ENCODE measurements at places on chromosomes 11 and 22. TPM values are rescaled to one million over a fixed set of nuclear protein-coding genes. Genes with fewer than 3 reads are reported as not detected.
A peak's percentile ranks its signal among the peaks of the same experiment; 100 is the strongest.

DNA sequence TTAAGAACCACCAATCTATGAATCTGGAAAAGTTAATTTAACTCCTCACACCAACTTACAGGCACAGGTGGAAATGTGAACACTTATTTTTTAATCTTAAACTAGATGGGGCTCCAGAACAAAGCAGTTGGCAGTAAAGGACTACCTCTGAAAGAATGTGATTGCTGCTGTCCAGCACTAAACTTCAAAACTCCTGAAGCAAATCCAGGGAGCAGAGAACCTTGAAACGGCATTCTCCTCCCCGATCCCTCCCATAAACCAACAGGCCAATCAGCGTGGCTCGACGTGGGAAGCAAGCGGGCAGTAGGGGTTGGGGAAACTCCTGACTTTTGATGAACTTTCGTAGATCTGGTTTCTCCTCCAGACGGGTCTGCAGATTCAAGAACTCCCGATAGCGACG, 5.0 kb downstream of the SNX19 start:
- peaks cover 59% of the 10 kb centered on the region for H3K4me1 ChIP-seq
- DNase-seq, result no peak
- H3K27ac ChIP-seq, result no peak overlapping the region
- H3K36me3 ChIP-seq, result peaks cover 78% of the 10 kb centered on the region

DNA sequence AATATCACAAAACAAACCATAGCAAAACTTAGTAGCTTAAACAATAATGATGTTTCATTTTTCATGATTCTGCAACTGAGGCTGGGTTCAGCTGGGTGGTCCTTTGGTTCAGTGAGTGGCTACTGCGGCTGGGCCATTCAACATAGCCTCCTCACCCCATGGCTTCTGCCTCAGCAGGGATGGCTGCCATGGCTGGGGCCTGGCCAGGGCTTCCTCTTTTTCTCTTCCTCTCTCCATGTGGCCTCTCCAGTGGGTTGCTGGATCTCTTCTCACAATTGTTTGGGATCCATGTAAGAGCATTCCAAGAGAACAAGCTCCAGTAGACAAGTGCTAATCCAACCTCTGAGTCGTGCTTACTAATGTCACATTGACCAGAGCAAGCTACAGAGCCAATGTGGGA, 248.6 kb upstream of the PLET1 start:
- peaks cover 11% of the 10 kb centered on the region for H3K27me3 ChIP-seq
- H3K4me1 ChIP-seq, result peaks cover 21% of the 10 kb centered on the region
- DNase-seq, result no peak
- H3K4me3 ChIP-seq, result no peak overlapping the region
- no peaks in the 10 kb centered on the region for H3K36me3 ChIP-seq

- peaks cover 4% of the 10 kb centered on the region for H3K27me3 ChIP-seq
- H3K4me3 ChIP-seq, result no peak overlapping the region
- no peak overlapping the region for H3K27ac ChIP-seq
- H3K36me3 ChIP-seq, result peaks cover 34% of the 10 kb centered on the region
These were observed 29.5 kb downstream of the TREH start for GRCh38 chr11:118649941-118650340.

DNA sequence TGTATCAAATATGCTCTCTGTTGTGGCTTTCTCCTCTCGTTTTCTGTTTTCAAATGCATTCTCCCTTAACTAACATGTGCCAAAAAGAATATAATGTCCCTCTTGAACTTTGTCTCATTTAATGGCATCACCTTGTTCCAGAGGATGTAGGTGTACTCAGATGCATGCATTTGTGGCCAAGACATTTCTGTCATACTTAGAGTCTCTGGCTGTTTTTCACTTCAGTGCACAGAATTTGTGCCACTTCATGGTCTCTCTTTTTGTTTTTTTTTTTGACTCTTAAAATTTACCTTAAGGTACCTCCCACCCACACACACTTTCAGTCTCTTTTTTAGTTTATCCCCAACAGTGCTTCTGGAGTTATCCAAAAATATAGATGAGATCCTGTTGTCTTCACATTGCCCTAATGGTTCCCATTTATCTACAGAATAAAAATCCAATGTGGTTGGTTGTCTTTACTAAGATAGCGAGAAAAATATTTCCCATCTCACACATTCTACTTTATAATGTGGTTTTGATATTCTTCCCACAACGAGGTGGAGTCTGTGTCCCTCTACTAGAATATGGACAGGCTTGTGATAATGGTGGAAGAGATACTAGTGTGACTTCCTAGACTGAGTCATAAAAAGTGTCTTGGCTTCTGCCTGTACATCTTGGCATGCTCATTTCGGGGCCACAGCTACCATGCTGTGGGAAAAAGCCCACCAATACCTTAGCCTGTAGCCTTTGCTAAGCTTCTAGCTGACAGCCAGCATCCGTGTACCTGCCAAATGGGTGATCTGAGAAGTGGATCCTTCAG, 125.8 kb downstream of the DDX10 start:
- H3K27ac ChIP-seq, result no peak overlapping the region
- no peak for DNase-seq
- H3K4me1 ChIP-seq, result peaks cover 45% of the 10 kb centered on the region
- no peak overlapping the region for H3K4me3 ChIP-seq

GRCh38 chr11:34165786-34166555, 60.5 kb downstream of the NAT10 start:
- no peak overlapping the region for H3K4me3 ChIP-seq
- H3K4me1 ChIP-seq, result peaks cover 9% of the 10 kb centered on the region
- peaks cover 8% of the 10 kb centered on the region for H3K27me3 ChIP-seq
- H3K36me3 ChIP-seq, result peaks cover 9% of the 10 kb centered on the region
- no peak overlapping the region for H3K27ac ChIP-seq

GRCh38 chr22:46964773-46965550, 202.5 kb downstream of the TBC1D22A start:
- H3K27me3 ChIP-seq, result no peaks in the 10 kb centered on the region
- no peak overlapping the region for H3K4me3 ChIP-seq
- H3K36me3 ChIP-seq, result peaks cover 4% of the 10 kb centered on the region
- H3K27ac ChIP-seq, result no peak overlapping the region
- H3K4me1 ChIP-seq, result peaks cover 5% of the 10 kb centered on the region
- DNase-seq, result no peak

DNA sequence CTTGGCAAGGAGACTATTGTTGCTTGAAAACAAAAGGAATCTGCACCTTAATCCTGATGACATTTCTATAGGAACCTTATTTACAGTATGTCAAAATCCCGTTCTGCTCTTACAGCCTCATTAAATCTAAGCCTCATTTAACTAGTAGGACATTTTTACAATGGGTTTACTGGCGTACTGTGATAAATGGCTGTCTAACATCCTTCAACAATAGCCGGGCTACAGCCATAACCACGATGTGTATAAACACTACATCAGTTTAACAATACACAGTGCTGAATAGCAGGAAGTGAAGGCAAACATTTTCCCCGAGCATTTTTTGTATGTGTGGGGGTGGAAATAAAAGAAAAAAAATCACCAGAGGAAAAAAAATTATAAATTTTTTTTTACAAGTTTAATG, 131.2 kb downstream of the ARL14EP start:
- no peaks in the 10 kb centered on the region for H3K4me1 ChIP-seq
- no peak for DNase-seq
- peaks cover 2% of the 10 kb centered on the region for H3K27me3 ChIP-seq
- no peaks in the 10 kb centered on the region for H3K36me3 ChIP-seq
- H3K27ac ChIP-seq, result no peak overlapping the region
- H3K4me3 ChIP-seq, result no peak overlapping the region

Gene PGR
- not detected for total RNA-seq

DNA sequence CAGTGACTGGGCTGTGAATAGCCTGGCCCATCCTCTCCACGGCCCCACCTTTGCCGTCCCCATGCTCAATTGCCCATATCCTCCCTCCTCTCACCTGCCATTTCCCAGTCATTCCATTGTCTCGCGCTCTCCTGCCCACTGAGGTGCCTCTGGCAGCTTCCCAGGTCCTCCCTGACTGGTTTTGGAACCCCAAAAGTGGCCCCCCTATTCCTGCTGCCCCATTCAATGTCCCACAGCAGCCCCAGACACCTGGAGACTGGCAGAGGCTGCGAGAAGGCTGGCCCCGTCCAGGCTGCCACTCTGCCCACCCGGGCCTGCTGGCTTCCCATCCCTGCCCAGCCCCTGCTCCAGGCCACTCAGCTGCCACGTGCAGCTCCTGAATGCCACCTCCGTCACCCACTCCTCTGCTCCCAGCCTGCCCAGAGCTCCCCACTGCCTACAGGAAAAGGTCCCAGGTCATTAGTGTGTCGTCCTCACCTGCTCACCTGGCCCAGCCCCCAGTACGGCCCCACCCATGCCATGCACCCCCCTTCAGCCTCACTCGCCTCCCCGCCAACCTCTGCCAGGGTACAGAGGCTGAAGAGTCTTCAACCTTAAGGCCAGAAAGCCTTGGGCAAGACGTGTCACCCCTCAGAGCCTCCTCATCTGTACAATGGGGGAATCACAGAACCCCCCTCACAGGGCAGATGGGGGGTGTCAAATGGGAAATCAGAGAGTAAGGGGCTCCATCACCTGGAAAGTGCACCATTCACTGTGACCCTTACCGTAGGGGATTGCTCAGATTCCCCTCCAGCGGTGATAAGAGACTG, 37.5 kb downstream of the KCNJ4 start:
- H3K4me1 ChIP-seq, result no peaks in the 10 kb centered on the region
- DNase-seq, result no peak
- H3K27me3 ChIP-seq, result peaks cover 21% of the 10 kb centered on the region
- H3K36me3 ChIP-seq, result no peaks in the 10 kb centered on the region

Gene ZNF70
- total RNA-seq, result 6.0 TPM

Gene GTSE1
- 12.4 TPM for total RNA-seq

Gene MS4A6A
- total RNA-seq, result not detected

DNA sequence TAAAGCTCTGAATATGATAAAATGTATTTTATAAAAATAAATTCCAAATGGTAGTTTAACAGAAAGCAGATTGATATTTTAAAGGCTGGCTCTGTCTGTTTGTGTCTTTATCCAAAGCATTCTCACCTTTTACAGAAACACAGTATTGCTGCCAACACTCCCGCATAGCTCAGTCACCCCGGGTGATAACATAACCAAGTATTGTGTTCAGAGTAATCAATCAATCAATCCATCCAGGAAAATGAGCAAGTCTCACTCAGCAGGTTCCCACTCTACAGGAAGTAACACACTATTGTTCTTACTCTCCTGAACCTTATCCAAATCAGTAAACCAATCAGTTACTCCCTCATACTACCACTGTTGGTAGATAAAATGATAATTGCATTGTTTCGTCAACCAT, 203.4 kb downstream of the LRRC4C start:
- H3K4me1 ChIP-seq, result no peaks in the 10 kb centered on the region
- no peak overlapping the region for H3K4me3 ChIP-seq
- no peaks in the 10 kb centered on the region for H3K36me3 ChIP-seq
- H3K27ac ChIP-seq, result no peak overlapping the region

DNA sequence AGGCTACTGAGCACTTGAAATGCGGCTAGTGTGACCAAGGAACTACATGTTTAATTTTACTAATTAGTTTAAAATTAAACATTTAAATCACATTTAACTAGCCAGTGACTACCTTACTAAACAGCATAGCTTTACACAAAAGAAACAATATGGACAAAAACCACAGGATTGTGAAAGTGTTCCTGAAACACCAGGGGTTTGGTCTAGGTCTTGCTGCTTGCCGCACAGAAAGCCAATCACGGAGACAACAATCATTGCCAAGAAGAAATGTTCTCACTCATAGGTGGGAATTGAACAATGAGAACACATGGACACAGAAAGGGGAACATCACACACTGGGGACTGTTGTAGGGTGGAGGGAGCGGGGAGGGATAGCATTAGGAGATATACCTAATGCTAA, 309.5 kb downstream of the C11orf87 start:
- no peak for DNase-seq
- H3K4me1 ChIP-seq, result no peaks in the 10 kb centered on the region
- H3K4me3 ChIP-seq, result no peak overlapping the region
- no peak overlapping the region for H3K27ac ChIP-seq
- H3K27me3 ChIP-seq, result no peaks in the 10 kb centered on the region

Gene C11orf16
- not detected for total RNA-seq

GRCh38 chr11:56968524-56968923, 20.2 kb upstream of the OR5AK2 start:
- no peaks in the 10 kb centered on the region for H3K36me3 ChIP-seq
- no peaks in the 10 kb centered on the region for H3K4me1 ChIP-seq
- H3K27me3 ChIP-seq, result no peaks in the 10 kb centered on the region

DNA sequence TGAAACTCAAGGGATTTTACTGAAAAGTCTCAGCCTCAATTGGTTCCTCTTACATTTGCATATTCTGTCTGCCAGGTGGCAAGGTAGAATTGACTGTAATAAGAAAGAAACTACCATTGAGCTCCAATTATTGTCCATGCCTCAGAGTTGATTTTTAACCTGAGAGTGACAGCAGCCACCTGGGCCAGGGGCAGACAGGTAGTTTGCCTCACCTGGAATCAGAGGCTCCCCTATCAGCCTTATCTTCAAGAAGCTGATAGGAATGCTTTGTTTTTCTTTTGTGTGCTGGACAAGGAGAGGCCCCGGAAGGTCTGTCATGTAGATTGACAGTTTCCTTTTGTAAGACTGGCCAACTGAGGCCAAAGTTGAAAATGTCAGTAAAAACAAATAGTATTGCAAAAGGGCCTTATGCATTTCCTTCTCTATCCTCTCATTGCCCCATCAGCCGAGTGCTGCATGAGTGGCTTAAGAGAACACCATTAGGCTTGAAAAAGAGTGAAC, 34.1 kb downstream of the CD44 start:
- peak overlapping the region; percentile 34 for H3K4me3 ChIP-seq
- H3K27ac ChIP-seq, result peak overlapping the region; percentile 99
- peaks cover 96% of the 10 kb centered on the region for H3K4me1 ChIP-seq
- H3K27me3 ChIP-seq, result peaks cover 20% of the 10 kb centered on the region

- H3K4me1 ChIP-seq, result peaks cover 6% of the 10 kb centered on the region
- no peak overlapping the region for H3K27ac ChIP-seq
- no peak overlapping the region for H3K4me3 ChIP-seq
- H3K36me3 ChIP-seq, result no peaks in the 10 kb centered on the region
These were observed 39.4 kb upstream of the DDI1 start for GRCh38 chr11:103997082-103997481.

- DNase-seq, result no peak
- no peak overlapping the region for H3K4me3 ChIP-seq
- H3K27me3 ChIP-seq, result no peaks in the 10 kb centered on the region
- H3K4me1 ChIP-seq, result no peaks in the 10 kb centered on the region
These were observed 76.3 kb downstream of the MORC2 start for GRCh38 chr22:30892286-30892685.

DNA sequence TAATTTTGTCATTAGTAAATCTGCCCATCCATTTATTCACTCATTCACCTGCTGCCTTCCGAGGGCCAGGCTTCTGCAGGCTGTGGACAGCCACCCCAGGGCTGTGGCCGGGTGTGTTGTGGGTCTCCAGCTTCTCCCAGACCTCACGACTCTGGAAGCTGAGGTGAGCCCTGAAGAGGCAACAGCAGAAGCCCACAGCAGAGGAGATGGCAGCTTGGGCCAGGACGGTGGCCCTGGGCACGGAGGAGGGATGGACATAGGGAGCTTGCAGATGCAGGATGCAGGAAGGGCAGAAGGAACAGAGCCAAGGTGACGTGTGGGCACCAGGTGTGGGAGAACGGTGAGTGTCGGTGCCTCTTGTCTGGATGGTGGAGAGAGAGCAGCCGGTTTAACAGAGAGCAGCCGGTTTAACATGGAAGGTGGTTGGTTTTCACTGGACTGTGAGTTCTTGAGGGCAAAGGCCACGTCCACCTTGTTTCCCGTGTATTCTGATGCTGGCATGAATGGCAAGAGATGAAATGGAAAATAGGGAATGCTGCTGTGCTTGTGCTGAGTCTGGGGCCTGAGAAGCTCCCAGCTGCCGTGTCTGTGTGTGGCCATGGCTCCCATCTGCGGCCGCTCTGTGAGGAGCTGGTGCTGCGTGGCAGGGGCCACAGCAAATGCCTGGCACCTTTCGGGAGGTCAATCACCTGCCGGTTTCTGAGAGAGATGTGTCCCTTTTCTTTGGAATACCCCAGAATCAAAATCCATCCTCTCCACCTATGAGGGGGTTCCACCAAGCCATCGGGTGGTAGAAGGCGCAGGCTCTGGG, 669.9 kb downstream of the BRD1 start:
- H3K27me3 ChIP-seq, result no peaks in the 10 kb centered on the region
- H3K36me3 ChIP-seq, result peaks cover 5% of the 10 kb centered on the region
- H3K27ac ChIP-seq, result no peak overlapping the region
- H3K4me1 ChIP-seq, result no peaks in the 10 kb centered on the region
